Foreskin melanocyte (primary cell): ENCODE measurements at places on chromosomes 6 and 20.

DNA sequence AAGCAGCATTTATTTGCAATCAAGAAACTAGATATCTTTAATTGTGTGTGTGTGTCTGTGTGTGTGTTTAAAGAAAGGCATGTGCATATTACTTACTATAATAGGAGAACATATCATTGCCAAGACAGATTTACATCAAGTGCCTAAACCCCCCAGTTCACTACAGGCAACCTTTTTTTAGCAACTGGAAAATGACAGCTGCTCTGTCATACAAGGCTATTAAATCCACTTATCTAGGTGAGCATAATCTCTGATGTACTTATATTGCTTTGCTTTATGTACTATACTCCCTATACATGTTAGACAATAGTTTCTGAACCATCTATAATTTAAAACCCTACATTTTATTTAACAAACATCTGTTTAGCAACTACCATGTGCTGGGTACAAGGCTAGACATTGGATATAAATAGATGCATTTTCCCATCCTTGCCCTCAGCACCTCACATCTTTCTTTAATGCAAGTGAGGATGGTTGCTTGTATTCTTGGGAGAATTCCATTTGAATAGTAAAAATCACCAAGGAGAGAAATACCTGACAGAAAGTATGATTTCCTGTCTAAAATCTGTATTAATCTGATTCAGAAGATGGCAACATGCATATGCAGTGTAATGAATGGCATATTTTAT, 398.3 kb downstream of the LAMA2 start:
- no peak for DNase-seq

DNA sequence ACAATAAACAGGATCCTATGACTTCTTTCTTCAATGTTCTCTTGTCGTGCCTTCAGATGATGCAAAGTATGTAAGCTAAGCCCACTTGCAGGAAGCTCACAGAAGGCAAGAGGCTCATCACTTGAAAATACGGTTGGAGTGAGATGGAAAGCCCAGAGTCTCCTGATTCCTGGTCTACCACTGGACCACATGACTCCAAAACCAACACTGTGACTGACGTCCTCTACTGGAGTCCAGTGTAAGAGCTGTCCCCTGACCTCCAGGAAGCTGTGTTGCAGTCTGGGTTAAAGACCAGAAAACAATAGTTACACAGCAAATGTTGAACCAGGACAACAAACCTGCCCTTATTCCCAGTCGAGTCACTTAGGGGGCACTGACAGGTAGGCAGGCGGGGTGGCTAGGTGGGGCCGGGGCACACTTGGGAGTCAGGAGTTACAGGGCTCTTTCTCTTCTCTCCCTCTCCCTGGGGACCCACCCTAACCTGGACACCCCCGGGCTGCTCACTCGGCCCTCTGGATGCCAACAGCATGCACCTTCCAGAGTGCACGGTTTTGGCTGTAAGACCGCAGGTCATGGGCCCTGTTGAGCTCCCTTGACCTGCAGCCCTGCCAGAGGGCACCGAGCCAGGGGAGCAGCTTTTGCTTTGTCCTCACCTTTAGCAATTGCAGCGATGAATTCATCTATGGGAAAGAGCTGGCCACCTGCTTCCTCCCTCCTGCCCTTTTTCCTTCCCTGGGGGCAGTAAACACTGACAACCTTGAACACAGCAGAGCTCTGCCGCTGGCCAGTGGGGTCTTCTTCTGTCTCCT, 7.4 kb downstream of the PCK1 start:
- DNase-seq: no peak

DNA sequence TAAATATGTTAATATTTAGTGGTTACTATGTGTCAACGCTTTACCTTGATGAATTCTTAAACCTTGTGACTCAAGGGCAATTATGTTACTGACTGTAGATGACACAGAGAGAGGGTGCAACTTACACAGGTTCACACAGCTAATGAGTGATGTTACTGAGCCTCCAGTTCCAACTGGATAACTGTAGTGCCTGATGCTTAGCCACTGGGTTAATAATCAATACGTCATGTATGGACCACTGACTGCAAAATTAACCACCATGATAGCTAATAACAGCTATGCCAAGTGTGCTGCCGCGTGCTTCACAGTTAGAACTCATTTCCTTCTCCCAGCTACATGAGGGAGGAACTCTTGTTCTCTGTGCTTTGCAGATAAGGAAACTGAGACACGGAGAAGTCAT, 45.4 kb downstream of the SIRPA start:
- no peak for DNase-seq

DNA sequence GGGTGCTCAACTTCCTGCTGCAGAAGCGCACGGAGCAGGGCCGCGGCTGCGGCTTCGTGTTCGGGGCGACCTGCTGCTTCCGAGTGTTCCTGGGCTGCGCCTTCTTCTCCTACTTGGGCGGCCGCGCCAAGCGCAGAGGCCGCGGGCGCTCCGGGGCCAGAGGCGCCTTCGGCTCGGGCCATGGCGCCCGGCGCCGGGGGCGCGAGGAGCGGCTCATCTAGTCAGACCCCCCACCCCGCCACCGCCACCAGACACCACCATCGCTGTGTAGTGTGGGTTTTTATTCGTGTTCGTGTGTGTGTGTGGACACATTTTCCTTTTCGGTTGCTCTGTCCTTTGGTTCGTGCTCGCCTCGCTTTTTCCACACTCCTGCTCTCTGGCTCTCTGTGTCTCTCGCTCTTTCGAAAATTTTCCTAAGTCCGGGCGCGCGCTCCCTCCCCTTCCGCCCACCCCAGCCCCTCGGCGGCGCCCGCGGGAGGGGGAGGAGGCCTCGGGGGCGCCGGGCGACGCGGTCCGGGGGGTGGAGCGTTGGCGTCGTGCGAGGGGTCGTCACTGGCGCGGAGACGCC, 38.1 kb downstream of the GNAS start:
- peak; percentile 74 for DNase-seq

GRCh38 chr6:110656492-110656891, 158.8 kb downstream of the CDK19 start:
- DNase-seq: no peak

DNA sequence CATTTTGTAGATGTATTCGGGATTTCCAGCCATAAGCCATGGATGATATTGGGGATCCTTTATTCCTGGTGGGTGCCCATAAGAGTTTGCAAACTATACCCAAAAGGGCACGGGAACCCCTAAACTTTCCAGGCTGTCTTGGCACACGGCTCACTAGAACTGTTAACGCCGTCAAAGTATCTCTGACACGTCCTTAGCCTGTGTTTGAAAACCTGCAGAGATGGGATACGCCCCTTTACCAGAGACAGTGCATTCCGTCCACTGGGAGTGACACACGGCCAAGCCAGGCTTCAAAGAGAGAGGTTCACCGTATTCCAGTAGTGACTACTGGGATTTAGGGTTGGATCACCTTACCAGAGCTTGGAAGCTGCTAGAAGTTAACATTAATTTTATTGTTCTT, 95.0 kb downstream of the THBS2 start:
- no peak for DNase-seq

GRCh38 chr6:108735310-108736001, 112.8 kb upstream of the ARMC2 start:
- DNase-seq: no peak

DNA sequence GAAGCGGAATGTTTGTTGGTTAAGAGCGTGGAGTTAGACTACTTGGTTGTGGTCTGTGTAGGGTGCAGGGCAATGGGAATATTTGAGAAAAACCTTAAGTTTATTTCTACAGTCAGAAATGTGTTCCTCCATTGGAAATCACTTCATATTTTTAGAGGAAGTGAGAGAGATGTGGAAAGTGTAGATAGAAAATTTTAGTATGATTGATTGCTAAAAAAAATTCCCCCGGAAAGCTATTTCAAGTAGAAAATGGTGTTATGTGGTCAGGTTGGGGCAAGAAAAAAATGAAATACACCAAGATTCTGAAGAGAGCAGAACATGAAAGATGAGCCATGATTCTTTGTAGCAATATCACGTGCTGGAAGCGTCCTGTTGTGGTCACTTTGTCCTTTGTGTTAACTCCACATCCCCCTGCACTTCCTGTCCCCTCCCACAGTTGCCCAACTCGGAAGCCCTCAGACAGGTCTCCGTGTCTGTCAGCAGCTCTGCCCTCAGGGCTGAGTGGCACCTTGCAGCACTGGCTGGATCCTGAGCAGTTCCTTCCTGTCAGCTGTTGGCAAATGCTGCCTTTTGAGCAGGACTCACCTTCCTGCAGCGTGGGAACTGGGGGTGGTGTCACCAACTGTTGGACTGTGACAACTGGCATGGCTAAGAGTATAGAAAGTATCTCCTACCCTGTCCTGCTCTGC, 137.5 kb upstream of the SLC24A3 start:
- no peak for DNase-seq

DNA sequence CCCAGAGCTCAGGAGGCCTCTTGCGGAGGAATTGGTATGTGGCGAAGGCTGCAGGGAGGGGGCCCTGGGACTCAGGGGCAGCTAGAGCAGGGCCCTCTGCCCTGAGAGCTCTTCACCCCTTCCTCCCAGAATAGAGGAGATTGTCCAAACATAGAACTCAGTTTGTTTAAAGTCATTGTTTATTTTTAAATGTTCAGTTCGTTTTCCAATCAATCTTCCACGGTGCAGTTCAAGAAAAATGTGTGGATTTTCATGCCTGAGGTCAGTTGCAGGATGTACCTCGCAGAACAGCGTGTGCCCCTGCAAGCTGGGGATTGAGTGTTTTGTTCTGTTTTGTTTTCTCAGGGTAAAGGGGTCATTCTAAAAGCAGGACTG, 37.2 kb downstream of the MGME1 start:
- DNase-seq: no peak

- DNase-seq: no peak
Measured at GRCh38 chr6:116369964-116370759, 585 bp upstream of the DSE start.

DNA sequence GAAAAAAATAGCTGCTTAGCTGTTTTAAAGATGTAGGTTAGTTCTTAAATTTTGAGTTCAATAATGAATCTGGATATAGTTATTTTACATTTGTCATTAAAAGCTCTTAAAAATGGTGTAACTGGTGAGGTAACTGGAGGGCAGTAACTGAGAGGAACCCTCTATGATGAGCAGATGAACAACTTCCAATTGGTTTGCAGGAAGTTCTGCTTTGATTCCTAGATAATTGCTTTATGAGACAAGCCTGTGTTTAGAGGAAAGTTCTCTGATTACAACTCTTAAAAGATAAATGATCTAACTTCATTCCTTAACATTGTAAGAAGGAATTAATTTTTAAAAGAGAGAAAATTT, 8.5 kb downstream of the MYLIP start:
- no peak for DNase-seq

DNA sequence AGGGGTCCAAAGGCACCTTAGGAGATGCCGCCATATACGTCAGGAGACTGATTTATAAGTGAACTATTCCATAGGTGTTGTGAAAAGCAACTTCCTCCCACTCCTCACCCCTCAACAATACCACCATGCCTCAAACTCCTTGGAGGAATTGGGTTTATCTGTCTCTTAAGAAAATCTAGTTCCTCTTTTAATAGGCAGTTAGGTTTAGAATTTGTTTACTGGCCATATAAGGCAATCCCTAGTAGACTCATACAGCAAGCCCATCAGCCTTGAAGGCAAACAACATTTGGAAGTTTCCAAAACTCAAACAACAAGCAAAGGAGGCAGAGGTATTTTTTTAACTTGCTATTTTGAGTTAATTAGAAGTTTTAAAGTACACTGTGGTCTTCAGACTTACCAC, 66.1 kb downstream of the PRND start:
- no peak for DNase-seq

DNA sequence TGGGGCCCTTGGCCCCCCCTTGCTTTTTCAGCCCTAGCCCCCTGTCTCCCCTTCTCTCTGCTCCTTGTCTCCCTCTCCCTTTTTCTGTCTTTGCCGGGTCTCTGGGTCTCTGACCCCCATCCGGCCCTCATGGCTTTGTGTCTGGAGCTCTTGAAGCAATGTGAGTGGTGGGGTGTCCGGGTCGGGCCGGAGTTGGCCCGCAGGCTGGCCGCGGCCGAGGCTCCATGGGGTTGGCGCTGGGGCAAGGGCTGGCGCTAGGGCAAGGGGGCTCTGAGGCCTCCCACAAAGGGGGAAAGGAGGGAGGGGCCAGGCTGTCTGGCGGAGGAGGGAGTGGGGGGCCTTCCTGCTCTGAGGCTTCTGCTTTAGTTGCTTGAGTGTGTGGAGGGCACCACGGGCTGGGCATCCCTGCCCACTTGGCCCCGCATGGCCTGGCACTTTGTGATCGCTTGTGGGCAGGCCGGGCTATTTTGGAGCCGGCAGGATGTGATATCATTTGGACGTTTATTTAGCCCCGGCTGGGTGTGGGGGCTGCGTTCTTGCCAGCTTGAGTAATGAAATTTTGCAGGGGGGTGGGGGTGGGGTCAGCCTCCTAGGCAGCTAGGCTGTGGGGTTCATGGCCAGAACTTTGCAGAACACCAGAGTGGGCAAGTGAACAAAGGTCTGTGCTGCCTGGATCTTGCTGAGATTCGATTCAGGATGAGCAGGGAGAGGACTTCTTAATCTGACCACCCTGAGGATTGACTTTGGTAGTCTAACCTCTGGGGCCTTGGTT, 78.7 kb upstream of the MYL9 start:
- no peak for DNase-seq

GRCh38 chr6:133404151-133404550, 163.0 kb downstream of the EYA4 start:
- no peak for DNase-seq

DNA sequence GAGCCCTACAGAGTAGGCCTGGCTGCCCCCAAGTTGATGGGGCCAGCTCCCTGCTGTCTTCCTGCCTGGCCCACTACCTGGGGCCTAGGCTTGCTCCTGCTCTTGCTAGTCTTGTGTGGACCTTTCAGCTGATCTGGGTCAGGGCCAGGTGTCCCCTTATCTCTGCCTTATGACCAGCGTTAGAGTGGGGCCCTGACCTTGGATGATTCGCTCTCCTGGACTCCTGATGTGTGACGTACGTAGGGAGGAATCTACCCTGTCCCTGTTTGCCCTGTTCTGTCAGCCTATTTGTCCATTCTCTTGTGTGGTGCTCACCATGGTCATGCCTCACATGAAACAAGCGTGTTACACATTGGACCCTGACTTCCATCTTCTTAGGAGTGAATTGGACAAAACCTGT, 571.8 kb downstream of the QKI start:
- DNase-seq: no peak

GRCh38 chr20:36825385-36826104, 50.4 kb upstream of the TLDC2 start:
- no peak for DNase-seq

DNA sequence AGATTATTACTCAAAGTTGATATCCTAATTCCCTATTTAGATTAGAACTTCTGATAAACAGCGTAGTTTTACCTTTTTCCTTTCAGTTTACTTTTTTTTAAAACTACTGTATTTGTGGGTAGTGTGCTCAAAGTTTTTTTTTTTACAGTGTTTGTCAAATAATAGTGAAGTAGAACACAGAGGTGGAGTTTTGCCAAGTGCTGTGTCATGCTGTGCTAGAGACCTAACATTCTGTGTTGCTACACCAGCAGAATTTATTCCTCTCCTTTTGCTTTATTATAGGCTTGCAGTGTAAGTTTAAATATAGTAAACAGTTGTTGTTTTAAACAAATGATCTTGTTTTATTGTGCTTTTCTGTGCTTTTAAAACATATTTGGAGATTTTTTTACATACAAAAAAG, 125.4 kb downstream of the HIVEP1 start:
- DNase-seq: no peak

DNA sequence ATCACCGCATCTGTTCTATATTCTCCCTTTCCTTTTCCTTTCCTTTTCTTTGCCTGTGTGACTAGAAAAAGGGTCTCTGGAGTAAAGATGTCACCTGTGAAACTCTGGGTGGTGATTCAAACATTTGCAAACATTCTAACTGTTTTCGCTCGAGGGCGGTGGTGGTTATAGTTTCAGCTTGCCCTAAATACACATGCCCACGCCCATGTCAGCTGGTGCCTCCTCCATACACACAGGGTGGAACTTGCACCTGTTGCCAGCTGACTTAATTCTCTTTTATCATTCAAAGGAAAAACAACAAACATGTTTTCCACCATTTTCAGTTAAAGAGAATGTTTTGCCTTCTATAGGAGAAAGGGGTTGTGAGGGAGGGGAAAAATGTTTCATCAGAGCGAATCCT, 381.9 kb upstream of the ARID1B start:
- DNase-seq: no peak
